ENCODE measurements at places on chromosomes 3 and 15.
A peak's percentile ranks its signal among the peaks of the same experiment; 100 is the strongest.

DNA sequence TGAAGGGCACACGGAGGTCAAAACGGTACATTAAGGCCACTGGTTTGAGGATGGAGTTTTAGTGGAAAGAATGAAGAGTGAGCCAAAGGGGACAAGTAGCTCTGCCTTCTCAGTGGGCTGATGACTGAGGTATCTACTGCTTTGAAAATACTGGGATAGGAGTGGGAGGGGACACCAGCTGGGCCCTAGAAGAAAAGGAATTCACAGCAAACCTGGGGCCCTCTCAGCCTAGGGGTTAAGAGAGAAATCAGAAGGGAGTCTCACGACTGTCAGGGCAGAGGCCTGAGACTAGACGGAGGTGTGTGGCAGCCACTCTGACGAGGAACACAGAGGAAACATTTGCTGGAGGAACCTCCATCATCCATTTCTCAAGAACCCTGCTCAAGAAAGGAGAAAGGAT is 75.1 kb downstream of the TNIK start:
- DNase-seq = no peak

DNA sequence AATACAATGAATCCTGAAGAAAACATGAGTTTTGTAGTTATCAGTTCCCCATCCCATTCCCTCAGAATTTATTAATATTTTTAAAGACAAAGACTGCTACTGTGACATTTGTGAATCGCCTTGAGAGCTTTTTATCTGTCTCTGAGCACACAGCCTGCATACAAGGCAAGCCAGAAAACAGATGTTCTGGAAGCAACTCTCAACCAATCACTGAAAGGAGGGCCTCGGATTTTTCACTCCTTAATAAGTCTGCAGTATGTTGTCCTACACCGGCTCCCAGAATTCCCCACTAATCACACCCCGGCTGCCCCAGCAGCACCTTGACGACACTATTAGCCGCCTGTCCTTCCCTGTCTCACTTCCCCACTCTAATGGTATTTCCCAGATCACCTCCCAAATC is 138.5 kb downstream of the ZNF621 start:
- DNase-seq = no peak

DNA sequence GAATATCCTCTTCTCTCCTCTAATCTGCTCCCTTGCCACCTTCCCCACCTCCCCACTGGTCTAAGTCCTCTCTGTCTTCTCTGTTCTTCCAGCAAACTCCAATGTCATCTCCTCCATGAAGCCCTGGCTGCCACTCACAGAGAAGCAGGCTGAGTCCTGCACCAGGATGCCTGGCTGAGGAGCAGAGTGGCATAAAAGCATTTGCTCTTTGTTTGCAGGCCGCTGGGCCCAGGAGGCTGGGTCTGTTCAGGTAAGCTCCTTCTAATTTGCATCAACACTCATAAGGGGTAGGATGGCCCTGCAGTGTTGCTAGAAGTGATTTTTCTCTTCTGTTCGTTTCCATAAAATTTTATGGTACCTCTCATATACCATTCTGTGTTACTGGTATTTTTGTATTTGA is 43.2 kb upstream of the KLHL25 start:
- no peak for DNase-seq

GRCh38 chr15:79172032-79172481 is 81.5 kb upstream of the RASGRF1 start:
- peak; percentile 64 for DNase-seq

- no peak for DNase-seq
Observed at GRCh38 chr3:71308836-71309235, 274.7 kb downstream of the FOXP1 start.

DNA sequence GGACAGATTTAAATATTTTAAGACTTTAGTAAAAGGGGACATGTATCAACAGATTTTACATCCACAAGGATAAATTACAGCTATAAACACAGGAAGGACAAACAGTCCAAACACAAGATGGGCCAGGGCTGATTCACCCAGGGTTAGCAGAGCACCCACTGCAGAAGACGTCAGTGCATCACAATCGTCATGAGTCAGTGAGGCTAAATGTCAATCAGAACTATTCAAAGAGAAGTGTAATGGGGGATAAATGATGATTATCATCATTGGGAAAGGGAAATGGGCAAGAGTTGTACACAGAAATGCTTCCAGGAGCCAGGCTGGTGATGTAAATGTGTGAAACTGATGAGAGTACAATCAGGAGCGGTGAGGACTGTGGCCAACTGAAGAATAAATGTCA is 226.8 kb downstream of the PLCL2 start:
- no peak for DNase-seq

GRCh38 chr15:65837301-65838294 is 31.7 kb upstream of the RAB11A start:
- DNase-seq = no peak

DNA sequence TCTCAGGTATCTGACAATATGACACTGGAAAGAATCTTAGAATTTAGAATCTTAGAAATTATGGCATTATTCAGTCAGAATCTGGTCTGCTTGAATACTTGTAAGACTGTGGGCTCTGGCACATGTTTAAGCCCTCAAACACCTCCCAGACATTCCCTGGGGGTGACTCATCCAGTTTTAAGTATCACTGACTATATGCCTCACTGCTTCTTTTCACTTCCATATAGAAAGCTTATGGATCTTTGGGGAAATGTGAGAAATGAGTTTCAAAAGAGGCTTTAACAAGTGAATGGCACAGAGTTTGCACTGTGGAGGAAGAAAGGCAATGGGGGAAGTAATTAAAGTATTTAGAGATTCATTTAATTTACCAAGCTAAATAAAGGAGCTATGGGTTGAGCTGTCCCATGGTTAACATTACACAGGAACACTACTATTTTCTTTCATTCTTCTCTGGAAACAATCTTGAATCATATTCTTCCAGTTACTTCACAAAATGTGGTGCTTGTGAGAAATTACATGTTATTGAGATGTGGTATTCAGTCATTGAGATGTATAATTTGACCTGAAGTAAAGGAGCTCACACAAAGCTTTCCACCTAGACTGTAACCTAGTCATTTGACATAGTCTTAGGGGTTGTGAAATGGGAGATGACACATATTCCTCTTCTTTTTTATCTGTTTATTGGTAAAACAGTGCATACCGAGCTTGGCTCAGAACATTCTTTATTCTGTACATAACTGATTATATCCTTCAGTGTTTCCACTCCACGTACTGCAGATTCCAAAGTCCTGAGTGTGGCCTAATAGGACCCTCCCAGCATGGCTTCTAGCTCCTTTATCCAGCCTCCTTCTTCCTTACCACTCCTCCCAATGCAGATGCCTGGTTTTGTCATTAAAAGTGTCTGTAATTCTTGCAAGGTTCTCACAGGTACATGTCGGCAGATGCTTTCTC is 544.6 kb upstream of the NECTIN3 start:
- peak; percentile 51 for DNase-seq

DNA sequence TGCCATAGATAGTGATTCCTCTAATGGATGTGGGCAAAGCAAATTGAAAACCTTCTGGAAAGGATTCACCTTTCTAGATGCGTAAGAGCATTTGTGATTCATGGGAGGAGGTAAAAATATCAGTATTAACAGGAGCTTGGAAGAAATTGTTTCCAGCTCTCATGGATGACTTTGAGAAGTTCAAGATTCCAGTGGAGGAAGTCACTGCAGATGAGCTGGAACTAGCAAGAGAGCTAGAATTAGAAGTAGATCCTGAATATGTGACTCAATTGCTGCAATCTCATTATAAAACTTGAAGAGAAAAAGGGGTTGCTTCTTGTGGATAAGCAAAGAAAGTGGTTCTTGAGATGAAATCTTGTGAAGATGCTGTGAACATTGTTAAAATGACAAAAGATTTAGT is 88.0 kb upstream of the ACKR4 start:
- no peak for DNase-seq

- DNase-seq = no peak
Observed at GRCh38 chr3:15693355-15693754, 91.8 kb downstream of the BTD start.

DNA sequence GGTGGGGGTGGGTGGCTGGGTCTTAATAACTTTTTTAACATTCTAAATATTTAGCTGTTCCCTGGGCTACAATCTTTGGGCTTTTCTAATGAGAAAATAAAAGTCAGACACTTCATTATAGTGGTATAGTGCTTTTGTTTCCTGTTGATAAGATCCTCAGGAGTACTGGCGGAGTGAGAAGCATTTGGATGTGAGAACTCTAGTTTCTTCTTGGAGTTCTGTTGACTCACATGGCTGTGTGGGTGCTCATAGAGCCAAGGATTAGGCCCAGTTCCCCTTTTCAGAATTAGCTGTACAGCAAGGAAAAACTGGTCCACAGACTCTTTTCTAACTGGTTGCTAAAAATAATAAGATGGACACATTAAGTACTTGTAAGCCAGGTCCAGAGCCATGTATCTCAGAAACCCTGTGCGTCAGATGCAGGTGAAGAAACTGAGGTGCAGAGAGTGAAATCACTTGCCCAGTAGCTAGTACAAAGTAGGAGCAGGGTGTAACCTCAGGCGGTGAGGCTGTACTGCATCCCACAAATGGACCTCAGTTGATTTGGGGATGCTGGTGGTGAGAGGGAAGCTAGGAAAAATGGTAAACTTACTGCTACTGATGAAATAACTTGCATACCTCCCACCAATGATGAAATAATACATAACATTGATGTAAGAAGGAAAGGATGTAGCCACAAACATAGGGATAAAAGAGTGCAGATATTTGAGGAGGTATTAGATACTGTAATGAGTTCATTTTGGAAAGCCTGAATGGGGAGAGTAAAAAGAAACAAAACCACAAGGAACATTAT is 2.3 kb downstream of the ITPR1 start:
- no peak for DNase-seq

DNA sequence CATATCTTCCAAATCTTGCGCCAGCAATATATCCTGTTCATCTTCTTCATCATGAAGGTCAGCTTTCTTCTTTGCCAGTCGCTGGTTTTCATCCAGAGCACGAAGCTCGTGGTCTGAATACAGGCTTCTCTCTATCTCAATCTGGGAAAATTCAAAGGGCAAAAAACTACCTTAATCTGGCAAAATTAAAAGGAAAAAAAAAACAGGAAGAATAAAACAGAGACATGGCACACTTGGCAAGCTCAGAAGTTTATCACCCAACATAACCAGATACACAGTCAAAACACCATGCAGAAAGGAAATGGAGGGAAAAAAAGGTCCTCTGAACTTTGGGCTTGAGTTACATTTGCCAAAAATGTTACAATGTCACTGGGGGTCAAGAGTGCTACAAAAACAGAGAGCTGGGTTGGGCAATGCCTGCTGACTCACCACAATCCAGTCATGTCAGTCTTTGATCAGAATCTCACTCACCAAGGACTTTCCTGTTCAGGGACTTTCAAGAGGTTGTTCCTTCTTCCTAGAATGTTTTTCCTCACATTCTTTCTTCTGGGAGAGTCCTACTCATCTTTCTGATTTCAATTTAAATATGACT is 1.5 kb downstream of the MRPL46 start:
- no peak for DNase-seq

GRCh38 chr3:27333843-27334242 is 35.3 kb downstream of the NEK10 start:
- DNase-seq = no peak
